ENCODE measurements at places on chromosomes 1 and 21.
A peak's percentile ranks its signal among the peaks of the same experiment; 100 is the strongest.

GRCh38 chr1:111719135-111719534, 20.1 kb downstream of the INKA2 start:
- peaks cover 6% of the 10 kb centered on the region for H3K4me1 ChIP-seq
- no peaks in the 10 kb centered on the region for H3K27me3 ChIP-seq
- no peak overlapping the region for H3K4me3 ChIP-seq
- no peak overlapping the region for H3K27ac ChIP-seq

- H3K4me1 ChIP-seq = no peaks in the 10 kb centered on the region
- H3K4me3 ChIP-seq = no peak overlapping the region
- H3K36me3 ChIP-seq = no peaks in the 10 kb centered on the region
- DNase-seq = no peak
- no peak overlapping the region for H3K27ac ChIP-seq
Measured at GRCh38 chr1:94490556-94490955, 51.0 kb downstream of the F3 start.

DNA sequence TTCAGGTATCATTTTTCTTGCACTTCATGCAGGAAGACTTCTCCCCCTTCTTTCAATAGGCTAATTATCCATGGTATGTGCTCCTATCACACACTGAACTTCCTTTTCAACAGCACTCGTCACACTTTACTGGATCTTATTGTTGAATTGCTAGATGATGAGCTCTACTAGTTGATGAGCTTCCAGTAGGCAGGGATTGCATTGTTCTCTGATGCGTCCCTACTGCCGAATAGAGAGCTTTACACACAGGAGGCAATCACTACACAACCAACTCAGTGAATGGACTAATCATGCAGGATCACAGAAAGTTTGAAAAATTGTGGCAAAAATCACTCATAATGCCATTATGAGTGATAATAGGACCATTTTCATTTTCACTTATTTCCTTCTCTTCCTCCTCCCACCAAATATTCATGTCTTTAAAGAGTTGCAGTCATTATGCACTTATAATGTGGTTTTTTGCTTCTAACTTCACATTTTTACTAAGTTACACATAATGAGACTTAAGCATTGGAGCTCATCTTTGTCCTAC, 128.1 kb upstream of the ZNF648 start:
- H3K4me3 ChIP-seq = no peak overlapping the region
- DNase-seq = no peak
- H3K27ac ChIP-seq = no peak overlapping the region
- H3K36me3 ChIP-seq = no peaks in the 10 kb centered on the region

DNA sequence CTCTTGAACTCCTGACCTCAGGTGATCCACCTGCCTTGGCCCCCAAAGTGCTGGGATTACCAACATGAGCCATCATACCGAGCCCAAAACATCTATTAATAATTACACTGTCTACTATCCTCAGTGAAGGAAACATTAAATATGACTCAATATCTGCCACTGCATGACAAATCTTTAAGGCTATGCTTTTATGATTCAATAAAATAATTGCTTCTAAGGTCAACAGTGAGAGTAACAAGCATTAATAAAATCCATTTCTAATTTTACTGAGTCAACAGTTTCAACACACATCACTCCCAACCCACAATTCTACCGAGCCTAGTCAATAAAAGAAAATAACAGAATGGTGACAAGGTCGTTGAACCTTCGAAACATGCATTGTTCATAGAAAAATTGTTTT, 125.5 kb upstream of the CHRM3 start:
- no peaks in the 10 kb centered on the region for H3K27me3 ChIP-seq
- no peak overlapping the region for H3K27ac ChIP-seq
- H3K4me1 ChIP-seq = no peaks in the 10 kb centered on the region
- H3K36me3 ChIP-seq = no peaks in the 10 kb centered on the region

DNA sequence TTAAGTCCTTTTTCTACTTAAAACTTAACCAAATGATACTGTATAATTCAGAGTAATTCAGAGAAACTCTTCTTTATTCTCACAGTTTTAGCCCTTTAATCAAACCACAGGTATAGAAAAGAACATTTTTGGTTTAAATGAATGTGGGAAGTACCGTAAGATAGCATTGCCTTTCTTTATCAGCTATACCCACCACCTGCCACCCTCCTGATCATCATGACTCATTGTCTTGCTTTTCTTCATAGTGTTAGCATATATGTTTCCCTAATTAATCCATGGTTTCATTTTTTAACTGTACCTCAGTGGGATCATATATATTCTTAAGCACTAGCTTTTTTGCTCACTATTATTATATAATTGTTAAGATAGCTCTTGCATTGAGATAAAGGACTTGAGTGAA, 27.5 kb upstream of the ANGPTL1 start:
- H3K4me1 ChIP-seq = 0 out of 2 replicates have a peak, but pooled peaks cover 4% of the 10 kb centered on the region
- no peak overlapping the region for H3K4me3 ChIP-seq
- no peak overlapping the region for H3K27ac ChIP-seq
- no peak for DNase-seq

DNA sequence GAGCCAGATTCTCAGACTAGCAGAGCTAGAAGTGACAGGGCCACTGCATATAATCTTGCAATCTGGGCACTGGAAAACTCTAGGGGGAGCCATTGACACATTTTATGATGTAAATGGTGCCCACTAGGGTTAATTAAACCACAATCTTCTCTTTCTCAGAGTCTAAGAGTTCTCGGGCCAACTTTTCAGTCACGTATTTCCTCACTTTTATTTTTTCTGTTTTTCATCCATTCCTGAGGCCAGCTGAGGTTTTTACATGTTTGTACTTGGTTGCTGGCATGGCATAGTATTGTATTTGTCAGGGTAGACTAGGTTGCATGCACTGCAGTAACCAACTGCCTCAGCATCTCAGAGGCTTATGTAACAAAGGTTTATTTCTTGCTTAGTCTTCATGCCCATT, 138.2 kb downstream of the ZNF326 start:
- DNase-seq = peak; percentile 70
- H3K27me3 ChIP-seq = no peaks in the 10 kb centered on the region
- no peak overlapping the region for H3K4me3 ChIP-seq
- H3K27ac ChIP-seq = no peak overlapping the region
